HS-27A (cell line): ENCODE measurements at places on chromosomes 4 and X.

- no peak for DNase-seq
Observed at GRCh38 chr4:131499141-131499873, 1649.8 kb upstream of the PCDH10 start.

- no peak for DNase-seq
Observed at GRCh38 chr4:136687118-136687517, 845.2 kb downstream of the PCDH18 start.

- no peak for DNase-seq
Observed at GRCh38 chr4:14867847-14868246, 134.4 kb upstream of the CPEB2 start.

DNA sequence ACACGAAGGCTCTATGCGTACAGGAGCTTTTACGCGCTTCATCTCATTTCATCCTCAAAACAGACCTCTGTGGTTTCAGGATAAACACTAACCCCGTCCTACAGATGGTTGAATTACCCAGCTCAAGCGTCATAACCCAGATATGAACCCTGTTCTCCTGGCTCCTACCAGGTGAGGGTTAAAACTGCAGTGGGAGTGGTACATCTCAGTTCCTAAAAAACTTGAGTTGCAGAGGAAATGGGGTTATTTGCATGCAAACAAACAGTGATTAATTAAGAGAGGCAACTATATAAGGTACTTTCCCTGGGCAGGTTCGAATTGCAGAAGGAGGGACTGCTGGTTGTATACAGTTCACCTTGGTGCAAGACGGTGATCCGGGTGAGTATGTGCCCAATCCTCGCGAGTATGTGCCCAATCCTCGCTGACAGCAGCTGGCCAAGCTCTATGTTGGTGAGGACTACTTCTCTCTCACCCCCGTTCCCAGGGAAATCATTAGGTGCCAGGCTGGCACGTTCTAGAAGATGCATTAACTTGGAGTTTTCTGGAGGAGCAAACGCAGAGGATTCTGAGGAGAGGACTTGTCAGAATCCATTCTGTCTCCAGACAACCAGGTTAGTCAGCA lies 72.6 kb downstream of the FHDC1 start:
- no peak for DNase-seq

GRCh38 chr4:114423582-114423981 lies 175.0 kb upstream of the UGT8 start:
- DNase-seq = no peak

GRCh38 chrX:18288716-18289115 lies 65.8 kb downstream of the SCML2 start:
- DNase-seq = no peak

DNA sequence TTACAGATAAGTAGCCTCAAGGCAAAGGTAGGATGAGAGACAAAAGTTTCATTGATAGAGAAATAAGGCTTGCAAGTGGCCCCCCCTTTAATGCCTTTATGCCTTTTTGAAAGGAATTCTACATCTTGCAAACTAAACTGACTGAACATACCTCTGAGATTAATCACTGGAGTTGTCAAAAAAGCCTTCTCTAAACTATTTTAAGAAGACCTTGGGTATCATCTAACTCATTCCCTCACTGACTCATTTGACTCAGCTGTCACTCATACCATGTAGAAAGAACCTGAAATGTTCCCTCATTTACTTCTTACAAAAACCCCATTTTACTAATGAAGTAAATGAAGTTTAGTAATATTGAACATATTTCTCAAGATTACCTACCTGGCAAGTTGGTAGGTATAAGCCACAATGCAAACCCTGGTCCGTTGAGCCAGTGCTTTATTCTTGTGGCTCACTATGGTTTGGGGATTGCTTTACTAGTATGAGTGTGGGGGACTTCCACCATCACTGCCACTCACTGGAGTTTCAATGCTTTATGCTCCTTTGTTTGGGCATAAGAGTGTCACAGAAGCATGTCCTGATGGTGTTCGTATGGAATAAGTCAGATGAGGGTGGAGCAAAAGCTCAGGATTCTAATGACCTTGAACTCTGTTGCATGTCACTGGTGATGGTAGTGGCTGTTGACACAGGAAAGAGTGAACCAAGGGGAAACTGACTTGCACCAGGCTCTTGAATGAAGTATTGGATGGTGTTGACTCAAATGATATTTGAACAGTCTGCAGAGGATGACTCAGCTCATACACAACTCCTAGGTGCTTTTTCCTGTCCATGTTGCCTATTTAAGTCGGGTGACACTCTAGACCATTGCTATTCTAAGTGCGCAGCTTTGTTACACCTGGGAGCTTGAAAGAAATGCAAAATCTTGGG lies 305.5 kb upstream of the EMCN start:
- peak; percentile 14 for DNase-seq

DNA sequence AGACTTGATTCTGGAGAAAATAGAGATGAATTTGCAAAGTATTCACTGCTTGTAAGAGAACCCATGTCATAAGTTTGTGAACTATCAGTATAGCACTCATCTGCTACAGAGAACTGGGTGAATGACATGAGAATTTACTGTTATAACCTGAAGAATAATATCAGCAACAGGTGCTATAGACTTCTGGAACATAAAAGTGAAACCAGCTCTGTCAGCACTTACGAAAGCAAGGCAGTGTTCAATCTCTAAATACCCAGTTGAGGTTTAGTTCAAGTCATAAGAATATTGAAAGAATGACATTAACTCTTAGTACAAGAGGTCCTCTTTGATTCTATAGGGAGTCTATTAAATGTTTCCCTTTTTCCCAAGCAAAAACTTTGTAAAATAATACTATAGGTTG lies 232.9 kb upstream of the ANKRD50 start:
- no peak for DNase-seq

- DNase-seq = no peak
Observed at GRCh38 chr4:1315836-1316536, 26.3 kb downstream of the MAEA start.

DNA sequence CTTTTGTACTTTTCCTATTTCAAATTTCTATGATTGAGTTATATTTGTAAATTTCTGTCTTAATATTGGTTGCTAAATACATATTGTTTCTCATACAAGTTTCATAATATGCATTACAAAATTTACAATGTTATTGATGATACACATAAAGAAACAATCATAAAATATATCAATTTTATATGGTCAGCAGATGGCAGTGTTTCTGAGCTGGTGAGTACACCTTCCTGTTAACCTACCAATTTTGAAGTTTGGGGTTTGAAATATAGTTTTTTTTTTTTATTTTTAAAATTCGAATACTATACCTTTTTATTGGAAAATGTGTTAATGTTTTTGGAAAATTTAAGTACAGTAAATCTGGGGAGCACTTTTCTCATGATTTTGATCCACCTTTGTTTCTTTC lies 1953.1 kb upstream of the ADGRL3 start:
- DNase-seq = no peak

DNA sequence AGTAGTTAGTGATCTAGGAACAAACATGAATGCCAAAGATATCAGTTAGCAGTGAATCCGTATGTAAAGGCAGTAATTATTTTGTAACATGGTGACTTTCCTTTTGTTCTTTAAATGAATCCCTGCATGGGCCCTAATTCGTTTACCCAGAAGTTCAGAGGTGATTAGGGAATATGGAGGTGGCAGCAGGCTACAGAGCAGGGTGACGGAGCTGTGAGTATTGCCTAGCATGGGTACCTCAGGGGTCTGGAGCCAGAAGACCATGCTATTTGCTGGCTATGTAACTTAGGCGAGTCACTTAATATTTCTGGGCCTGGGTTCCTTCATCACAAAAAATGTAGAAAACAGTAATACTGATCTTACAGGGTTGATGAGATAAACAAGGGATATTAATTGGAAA lies 184.9 kb downstream of the ENOX2 start:
- DNase-seq = no peak

GRCh38 chrX:115624916-115625315 lies 63.9 kb downstream of the PLS3 start:
- no peak for DNase-seq

DNA sequence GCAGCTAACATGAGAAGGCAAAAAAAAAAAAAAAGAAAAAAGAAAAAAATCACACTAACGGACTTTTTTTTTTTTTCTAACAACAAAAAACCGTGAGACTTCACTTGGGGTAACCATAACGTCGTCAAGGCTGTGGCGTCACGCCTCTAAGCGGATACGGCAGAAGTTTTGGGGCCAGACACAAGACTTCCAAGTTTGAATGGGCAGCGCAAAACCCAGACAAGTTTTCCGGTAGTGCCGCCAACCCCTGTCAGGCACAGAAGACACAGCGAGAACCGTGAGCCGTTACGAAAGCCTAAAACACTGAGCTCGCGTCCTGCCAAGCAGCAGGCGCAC lies 556 bp upstream of the SMARCA5 start:
- DNase-seq = no peak

GRCh38 chrX:53357799-53358530 lies 64.5 kb downstream of the SMC1A start:
- DNase-seq = no peak

DNA sequence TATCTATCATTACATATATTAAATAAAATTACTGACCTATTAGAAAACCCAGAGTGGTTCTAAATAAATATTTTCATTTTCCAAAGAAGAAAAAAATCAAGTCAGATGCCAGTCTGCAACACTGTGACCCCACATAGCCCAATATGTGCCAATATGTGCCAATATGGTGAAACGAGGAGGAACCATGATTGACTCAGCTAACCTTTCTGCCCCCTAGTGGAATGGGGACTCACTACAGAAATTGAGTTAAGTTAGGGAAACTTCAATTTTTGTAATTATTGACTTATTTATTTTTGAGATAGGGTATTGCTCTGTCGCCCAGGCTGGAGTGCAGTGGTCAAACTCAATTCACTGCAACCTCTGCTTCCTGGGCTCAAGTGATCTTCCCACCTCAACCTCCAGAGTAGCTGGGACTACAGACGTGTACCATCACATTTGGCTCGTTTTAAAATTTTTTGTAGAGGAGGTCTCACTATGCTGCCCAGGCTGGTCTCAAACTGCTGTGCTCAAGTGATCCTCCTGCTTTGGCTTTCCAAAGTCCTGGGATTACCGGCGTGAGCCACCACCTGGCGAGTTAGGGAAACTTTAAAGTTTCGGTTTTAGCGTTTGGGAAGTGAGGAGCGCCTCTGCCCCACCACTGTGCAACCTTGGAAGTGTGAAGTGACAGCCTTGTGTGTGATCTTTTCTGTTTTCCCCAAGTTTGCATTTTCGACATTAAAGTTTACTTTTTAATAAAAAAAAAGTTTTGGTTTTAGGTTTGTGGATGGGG lies 116.8 kb upstream of the SHISA3 start:
- DNase-seq = no peak

- DNase-seq = no peak
Observed at GRCh38 chr4:169348541-169348940, 77.8 kb upstream of the SH3RF1 start.

GRCh38 chr4:10731690-10732089 lies 47.1 kb upstream of the CLNK start:
- no peak for DNase-seq

DNA sequence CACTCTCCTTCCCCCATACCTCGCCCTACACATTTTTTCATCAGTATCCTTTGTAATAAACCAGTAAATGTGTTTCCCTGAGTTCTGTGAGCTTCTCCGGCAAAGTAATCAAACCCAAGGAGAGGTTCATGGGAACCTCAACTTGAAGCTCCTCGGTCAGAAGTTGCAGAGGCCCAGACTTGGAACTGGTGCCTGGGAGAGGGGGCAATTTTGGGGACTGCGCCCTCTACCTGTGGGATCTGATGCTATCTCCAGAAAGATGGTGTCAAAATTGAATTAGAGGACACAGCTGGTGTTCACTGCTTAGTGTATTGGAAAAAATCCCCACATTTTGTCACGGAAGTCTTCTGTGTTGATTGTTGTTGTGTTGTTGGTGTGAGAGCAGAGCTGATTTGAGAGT lies 70.6 kb downstream of the ATP11C start:
- DNase-seq = no peak

GRCh38 chr4:173415885-173416653 lies 17.2 kb upstream of the SCRG1 start:
- no peak for DNase-seq

GRCh38 chr4:114658776-114659175 lies 60.2 kb downstream of the UGT8 start:
- no peak for DNase-seq

GRCh38 chr4:182925855-182926254 lies 8.7 kb upstream of the DCTD start:
- DNase-seq = no peak

GRCh38 chrX:72030431-72030830 lies 101.3 kb downstream of the RTL5 start:
- DNase-seq = no peak

- DNase-seq = no peak
Observed at GRCh38 chr4:74968456-74969164, 35.7 kb downstream of the PARM1 start.

DNA sequence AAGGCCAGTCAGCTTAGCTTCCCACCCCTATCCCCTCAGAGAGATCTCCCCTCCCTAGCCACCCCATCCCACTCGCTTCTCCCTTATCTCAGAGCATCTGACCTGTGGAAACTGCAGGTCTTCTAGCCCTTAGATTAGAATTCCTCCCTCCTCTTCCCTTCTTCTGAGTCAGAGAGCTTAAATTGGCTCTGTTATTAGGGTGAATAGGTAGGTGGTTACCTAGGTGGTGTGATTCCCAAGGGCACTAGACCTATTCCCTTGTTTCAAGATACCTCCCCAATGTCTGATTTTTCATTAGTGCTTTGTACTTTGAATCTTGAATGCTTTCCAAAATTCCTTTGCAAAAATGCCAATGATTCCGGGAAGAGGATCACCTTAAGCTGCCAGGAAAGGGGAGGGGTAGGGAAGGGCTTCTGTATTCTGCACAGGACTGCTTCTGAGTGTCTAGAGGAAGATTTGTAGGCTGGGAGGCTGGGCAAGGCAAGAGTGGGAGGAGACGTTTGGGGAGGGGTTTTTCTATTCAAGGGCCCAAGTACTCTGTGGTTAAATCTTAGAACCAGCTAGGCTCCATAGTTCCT lies 24.5 kb upstream of the MSN start:
- DNase-seq = peak; percentile 14

DNA sequence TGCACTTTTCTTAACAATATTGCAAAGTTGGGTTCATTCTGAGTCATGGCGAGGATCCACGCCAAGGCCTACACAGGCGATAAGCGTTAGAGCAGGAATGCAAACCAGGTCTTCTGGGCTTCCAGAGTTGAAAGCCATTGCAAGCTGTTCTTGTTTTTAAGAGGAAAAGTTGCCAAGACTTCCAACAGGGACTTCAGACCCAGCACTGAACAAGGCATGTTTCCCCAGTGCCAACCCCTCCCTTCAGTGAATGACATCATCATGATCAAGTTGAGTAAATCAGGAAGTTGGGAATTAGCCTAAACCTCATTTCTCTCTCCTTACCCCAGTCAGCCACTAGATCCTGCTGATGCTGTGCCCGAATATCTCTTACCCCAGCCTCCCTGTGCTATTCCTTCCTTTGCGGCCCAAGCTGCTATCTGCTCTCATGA lies 355.1 kb downstream of the HS3ST1 start:
- DNase-seq = no peak
